Smooth muscle cell of bladder (primary cell): ENCODE measurements at places on chromosomes 13 and 19. TPM values are rescaled to one million over a fixed set of nuclear protein-coding genes. Genes with fewer than 3 reads are reported as not detected.

Gene ZNF382
- total RNA-seq, result 6.4 and 7.0 TPM in 2 replicates

Gene PINLYP
- total RNA-seq, result 0.55 and 1.4 TPM in 2 replicates

Gene COL5A3
- 1.7 and 2.1 TPM in 2 replicates for total RNA-seq

Gene FAM83E
- total RNA-seq, result 0.28 and 0.46 TPM in 2 replicates

Gene ZNF667
- 3.6 and 6.3 TPM in 2 replicates for total RNA-seq

Gene HS6ST3
- total RNA-seq, result not detected in 2 replicates

Gene ZNF66
- total RNA-seq, result 0.37 and 0.71 TPM in 2 replicates

Gene PROZ
- total RNA-seq, result not detected in 2 replicates
